ENCODE measurements at places on chromosomes 1 and 21.

- no peak for DNase-seq
Measured at GRCh38 chr1:85372683-85373377, 92.1 kb downstream of the DDAH1 start.

GRCh38 chr1:70442490-70442889 is 31.4 kb downstream of the CTH start:
- DNase-seq, result no peak

GRCh38 chr1:39230261-39231190 is 26.0 kb downstream of the MACF1 start:
- DNase-seq, result no peak

GRCh38 chr21:20581361-20581760 is 416.8 kb upstream of the NCAM2 start:
- no peak for DNase-seq

Data from anterior cingulate cortex (tissue), 58 donors.